ENCODE measurements at places on chromosomes 16 and 17.
A peak's percentile ranks its signal among the peaks of the same experiment; 100 is the strongest.

- DNase-seq = no peak
These were observed 507.6 kb downstream of the WWOX start for GRCh38 chr16:78607022-78607421.

DNA sequence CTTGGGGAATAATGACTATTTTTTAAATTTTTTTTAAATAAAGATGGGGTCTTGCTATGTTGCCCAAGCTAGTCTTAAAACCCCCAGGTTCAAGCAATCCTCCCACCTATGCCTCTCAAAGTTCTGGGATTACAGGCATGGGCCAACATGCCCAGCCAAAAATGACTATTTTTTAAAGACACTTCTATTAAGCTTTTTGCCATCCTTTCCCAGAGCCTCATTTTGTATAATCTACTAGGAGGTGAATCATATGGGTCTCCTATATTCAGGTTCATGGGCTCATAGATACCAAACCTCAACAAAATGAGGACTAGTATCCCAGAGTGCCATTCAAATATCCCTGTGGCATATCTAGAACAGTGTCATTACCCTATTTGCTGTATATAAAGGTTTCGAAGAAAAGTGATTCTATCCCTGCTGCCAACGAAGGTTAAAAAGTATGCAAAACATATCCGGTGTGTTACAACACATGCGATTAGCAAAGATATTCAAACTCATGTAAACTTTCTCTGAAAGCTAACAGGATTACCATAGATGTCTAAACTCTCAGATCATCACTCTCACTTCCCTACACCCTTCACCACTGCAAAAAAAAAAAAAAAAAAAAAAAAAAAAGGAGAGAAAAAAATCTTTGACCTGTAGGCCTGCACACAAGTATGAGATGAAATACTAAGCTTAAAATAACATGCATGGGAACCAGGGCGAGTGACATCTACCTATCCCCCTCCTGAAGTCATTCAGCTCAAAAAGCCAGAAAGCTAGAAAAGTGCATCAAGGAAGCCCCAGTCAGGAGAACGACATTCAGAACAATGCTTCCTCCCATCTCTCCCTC lies 23.5 kb downstream of the XPO6 start:
- no peak for DNase-seq

DNA sequence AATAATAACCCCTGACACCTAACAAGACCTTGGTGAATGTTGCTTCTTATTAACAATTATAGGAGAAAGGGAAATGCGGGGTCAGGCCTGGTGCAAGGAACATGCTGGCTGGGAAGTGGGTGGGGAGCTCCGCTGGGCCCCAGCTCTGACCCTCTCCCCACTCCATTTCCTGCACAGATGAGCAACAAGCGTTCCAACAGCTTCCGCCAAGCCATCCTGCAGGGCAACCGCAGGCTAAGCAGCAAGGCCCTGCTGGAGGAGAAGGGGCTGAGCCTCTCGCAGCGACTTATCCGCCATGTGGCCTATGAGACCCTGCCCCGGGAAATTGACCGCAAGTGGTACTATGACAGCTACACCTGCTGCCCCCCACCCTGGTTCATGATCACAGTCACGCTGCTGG lies 23.0 kb downstream of the RHBDL3 start:
- DNase-seq = no peak

- DNase-seq = no peak
These were observed 48.6 kb downstream of the IST1 start for GRCh38 chr16:71943887-71944286.

- no peak for DNase-seq
These were observed 7.8 kb upstream of the BIRC5 start for GRCh38 chr17:78206298-78206697.

DNA sequence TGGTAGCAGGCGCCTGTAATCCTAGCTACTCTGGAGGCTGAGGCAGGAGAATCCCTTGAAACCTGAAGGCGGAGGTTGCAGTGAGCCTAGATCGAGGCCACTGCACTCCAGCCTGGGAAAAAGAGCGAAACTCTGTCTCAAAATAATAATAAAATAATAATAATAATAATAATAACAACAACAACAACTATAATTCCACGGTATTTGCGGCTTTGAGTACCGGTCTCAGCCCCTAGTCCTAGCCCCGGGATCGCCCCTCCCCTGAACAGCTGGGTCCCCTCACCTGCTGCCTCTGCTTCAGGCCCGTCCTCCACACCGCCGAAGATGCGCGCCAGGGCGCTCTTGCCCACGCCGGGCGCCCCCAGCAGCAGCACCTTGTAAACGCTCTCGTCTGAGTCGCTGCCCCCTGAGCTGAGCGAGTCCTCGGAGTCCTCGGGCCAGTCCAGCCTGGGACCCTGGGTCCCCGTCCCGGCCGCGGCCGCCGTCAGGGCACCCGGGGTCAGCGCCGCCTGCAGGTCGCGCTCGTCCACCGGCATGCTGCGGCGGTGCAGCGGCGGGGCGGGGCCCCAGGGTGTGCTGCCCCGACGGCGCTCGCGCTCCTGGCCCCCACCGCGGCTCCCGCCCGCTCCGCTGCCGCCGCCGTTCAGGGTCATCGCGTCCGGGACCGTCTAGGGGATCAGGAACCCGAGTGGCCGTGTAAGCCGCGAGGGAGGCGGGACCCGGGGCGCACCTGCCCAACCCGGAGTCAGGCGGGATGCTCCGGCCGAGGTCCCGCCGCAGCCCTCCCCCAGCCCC lies 611 bp downstream of the RRAD start:
- no peak for DNase-seq

DNA sequence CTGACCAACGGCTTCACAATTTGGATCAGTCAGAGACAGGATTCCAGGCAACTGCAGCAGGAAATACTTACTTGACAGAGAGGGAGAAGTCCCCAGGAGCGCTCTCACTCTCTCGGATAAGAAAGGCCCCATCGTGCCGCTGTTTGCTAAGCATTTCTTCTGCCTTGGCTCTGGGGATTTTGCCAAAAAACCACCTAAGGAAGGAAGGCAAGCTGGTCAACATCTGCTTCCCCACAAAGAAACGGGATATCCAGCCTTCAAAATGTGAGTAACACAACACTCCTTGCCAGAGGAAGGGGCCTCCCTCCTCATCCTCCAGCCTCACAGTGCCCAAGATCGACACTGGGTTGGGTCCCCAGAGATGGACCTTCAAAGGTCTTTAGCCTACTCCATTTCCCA lies 36.6 kb upstream of the SLC25A19 start:
- DNase-seq = no peak

- peak; percentile 60 for DNase-seq
These were observed 184.6 kb downstream of the TMEM132E start for GRCh38 chr17:34763728-34764665.

DNA sequence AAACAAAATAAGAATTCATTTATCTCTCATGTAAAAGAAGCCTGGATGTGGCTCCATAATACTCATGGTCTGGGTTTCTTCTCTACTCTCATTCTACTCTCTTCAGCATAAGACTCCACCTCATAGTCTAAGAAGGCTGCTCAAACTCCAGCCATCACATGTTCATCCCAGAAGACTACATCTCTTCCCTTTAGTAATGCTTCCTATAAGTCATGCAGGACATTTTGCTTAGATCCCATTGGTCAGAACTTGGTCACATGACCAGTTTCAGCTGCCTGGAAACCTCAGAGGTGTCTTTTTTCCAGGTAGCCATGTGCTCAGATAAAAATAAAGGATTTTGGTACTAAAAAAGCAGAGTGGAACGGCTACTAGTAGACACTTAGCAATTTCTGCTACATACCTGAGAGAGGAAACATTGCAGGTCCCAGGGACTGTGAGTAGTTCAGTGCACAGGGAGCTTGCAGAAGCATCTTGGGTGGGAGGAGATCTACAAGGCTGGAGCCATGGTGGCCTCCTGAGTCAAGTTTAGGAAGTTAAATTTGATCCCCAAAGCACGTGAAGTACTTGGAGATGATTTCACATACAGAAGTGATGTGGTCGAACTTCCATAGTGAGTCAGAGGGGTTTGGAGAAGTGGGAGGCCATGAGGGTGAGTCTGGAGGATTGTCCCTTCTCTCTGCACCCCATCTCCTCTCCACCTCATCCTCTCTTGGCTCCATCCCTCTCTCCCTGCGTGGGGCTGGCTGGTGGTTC lies 110.2 kb downstream of the CCDC182 start:
- DNase-seq = no peak

DNA sequence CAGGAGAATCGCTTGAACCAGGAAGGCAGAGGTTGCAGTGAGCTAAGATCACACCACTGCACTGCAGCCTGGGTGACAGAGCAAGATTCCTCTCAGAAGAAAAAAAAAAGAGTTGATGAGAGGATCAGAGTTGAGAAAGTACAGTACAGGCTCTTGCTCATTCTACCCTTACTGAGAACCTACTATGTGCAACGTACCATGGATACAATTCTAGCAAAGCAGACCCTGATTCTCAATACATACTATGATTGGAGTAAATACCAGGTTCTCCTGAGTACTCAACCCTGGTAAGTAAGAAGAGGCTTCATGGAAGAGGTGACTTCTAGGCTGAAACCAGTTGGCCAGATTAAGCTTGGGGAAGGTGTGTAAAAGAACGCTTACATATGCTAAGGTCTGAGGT lies 1.2 kb downstream of the RFFL start:
- DNase-seq = no peak

GRCh38 chr16:30515275-30515674 lies 11.1 kb downstream of the ZNF768 start:
- no peak for DNase-seq

- no peak for DNase-seq
These were observed 11.1 kb upstream of the CHRNE start for GRCh38 chr17:4913994-4914393.

- no peak for DNase-seq
These were observed 114.3 kb upstream of the KCNJ16 start for GRCh38 chr17:69960755-69961154.

GRCh38 chr16:89056592-89056991 lies 37.1 kb upstream of the ACSF3 start:
- no peak for DNase-seq

- DNase-seq = no peak
These were observed 32.6 kb downstream of the RAI1 start for GRCh38 chr17:17713839-17714238.

DNA sequence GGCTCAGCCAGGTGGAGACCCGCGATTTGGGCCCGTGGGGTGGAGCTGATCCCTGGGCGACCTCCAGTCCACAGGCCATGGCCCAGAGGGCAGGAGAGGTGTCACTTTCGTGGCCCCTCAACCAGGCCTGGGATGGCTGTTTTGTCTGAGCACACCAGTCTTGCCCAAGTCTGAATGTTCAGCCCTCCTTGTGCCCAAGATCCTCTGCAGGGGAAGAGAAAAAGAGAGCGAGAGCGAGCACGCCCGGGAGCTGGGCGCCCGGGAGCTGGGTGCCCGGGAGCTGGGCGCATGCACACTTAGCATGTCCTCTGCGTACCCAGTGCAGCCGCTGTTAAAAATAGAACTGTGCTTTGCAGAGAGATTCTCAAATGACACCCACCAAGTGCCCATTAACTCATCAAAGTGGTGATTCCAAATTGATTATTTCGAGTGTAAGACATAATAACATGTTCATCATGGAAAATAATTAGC lies 403.3 kb upstream of the TNRC6C start:
- DNase-seq = no peak

DNA sequence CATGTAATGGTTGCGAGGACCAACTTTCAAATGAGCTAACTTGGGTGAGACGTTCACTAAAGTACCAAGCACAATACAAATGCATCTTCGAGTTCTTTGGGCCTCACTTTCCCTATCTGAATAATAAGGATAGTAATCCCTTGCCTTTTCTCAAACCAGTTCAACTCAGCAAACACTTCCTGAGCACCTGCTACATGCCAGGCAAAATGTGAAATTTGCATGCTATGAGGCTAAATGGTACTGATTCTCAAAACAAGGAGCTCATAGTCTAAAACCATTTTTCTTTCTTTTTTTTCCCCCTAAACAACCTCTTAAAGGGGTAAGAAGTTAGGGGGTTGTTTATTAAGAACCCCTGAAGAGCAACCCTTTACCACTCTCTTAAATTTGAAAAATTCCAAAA lies 101.4 kb upstream of the HLF start:
- DNase-seq = no peak

DNA sequence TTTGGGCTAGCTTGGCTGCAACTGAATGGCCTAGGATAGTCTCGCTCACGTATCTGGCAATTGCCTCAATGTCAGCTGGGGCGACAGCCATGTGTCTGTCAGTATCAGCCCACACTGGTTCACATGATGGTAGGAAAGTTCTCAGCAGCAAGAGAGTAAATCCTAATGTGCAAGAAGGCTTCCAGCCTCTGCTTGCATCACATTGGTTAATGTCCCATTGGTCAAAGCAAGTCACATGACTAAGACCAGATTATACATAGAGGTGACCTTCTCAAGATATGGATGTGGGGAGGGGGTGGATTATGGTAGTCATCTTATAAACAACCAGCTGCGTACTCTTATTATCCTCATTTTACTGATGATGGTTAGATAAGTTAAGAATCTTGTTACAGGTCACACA lies 31.0 kb downstream of the CHP2 start:
- DNase-seq = no peak

- peak; percentile 70 for DNase-seq
These were observed at the start of gene LIMD2 for GRCh38 chr17:63699638-63700527. Gene LIMD2, minus strand, starts transcription at chr17:63700125. Its CDS starts 827 bp downstream, at chr17:63699298.

DNA sequence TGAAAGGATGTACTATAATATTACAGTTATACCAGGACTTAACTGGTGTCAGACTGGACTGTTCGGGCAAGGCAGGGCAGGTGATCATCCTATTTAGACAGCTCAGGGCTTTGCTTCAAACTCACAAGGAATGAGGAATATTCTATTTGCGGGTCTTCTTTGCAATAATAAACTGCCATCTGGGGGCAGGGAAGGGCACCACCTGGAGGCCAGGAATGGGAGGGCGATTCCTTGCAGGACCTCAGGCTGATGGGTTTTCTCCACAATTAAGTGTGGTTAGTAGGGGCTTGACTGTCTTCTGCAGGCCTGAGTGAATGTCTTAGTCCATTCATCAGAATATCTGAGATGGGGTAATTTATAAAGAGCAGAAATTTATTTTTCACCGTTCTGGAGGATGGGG lies 424.1 kb downstream of the CA10 start:
- no peak for DNase-seq

DNA sequence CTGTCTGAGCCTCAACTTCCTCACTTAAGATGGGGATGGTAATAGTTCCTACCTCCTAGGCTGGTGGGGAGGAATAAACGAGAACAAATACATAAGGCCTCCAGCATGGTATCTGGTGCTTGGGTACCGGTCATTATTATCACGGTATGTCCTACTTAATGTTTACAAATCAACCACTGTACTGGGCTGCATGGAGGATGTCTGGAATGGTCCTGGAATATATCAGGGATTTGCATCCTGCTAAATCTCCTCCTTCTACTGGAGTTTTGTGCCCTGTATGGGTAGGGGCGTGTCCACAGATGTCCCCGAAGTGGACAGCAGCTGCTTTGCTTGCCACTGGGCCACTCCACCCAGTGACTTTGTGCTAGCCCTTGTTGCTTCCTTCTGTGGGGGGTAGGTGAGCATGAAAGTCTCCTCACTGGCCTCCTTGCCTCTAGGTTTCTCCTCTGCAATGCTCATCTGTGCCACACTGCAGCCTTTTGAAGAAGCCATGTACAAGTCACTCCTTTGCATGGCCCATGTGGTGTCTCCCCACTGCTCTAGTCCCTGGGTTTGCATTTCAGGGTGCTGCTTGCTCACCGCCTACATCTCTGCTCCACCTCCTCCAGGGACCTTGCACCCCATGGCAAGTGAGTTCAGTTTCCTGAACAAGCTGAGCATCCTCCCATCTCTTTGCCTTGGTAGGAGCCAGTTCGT lies 2.2 kb upstream of the CMIP start:
- DNase-seq = no peak
